ENCODE measurements at places on chromosomes 12 and 14. TPM values are rescaled to one million over a fixed set of nuclear protein-coding genes. Genes with fewer than 3 reads are reported as not detected.

Gene ACRBP
- 1.1 TPM for polyA plus RNA-seq

Gene CD163
- 0.05 TPM for polyA plus RNA-seq

Gene KERA
- polyA plus RNA-seq, result not detected

Gene SYCP3
- polyA plus RNA-seq, result not detected

Gene DIO3
- not detected for polyA plus RNA-seq

Gene NFE2
- polyA plus RNA-seq, result not detected

Gene HRK
- polyA plus RNA-seq, result not detected

Gene TMCC3
- not detected for polyA plus RNA-seq

Gene HOXC9
- not detected for polyA plus RNA-seq

Gene KLRB1
- polyA plus RNA-seq, result 1.9 TPM

Gene CPNE6
- polyA plus RNA-seq, result not detected

Gene B4GALNT1
- polyA plus RNA-seq, result not detected

Gene IFNG-AS1
- polyA plus RNA-seq, result 2.2 TPM

Gene KRT84
- polyA plus RNA-seq, result not detected

Gene SIX6
- not detected for polyA plus RNA-seq

Gene PTPRB
- polyA plus RNA-seq, result not detected

Gene MYO1H
- polyA plus RNA-seq, result not detected

Gene PDZRN4
- polyA plus RNA-seq, result not detected

Gene TCTN2
- 1.6 TPM for polyA plus RNA-seq

Gene TMPRSS12
- not detected for polyA plus RNA-seq

Gene FMNL3
- polyA plus RNA-seq, result 10.4 TPM

Gene DPPA3
- polyA plus RNA-seq, result not detected

Gene EIF2B2
- 19.8 TPM for polyA plus RNA-seq

Gene SLC10A1
- polyA plus RNA-seq, result not detected

Gene KCNH3
- 3.8 TPM for polyA plus RNA-seq

Gene KCNK13
- not detected for polyA plus RNA-seq

Gene BICDL1
- 2.4 TPM for polyA plus RNA-seq

Gene SOAT2
- 0.31 TPM for polyA plus RNA-seq

Gene PRIMA1
- polyA plus RNA-seq, result not detected

Gene INSM2
- not detected for polyA plus RNA-seq

Gene TAMALIN
- polyA plus RNA-seq, result 1.3 TPM

Gene NR1H4
- polyA plus RNA-seq, result not detected

Gene SMAGP
- polyA plus RNA-seq, result 16.2 TPM

All from naive thymus-derived CD4-positive, alpha-beta T cell (primary cell).